ENCODE measurements at places on chromosomes 3 and 15.

DNA sequence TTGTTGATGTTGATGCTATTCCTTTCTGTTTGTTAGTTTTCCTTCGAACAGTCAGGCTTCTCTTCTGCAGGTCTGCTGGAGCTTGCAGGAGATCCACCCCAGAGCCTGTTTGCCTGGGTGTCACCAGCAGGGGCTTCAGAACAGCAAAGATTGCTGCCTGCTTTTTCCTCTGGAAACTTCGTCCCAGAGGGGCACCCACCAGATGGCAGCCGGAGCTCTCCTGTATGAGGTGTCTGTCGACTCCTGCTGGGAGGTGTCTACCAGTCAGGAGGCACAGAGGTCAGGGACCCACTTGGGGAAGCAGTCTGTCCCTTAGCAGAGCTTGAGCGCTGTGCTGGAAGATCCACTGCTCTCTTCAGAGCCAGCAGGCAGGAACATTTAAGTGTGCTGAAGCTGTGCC is 303.2 kb downstream of the ZIC1 start:
- DNase-seq: no peak

- no peak for DNase-seq
Measured at GRCh38 chr15:60573936-60574335, 95.0 kb upstream of the ICE2 start.

- no peak for DNase-seq
Measured at GRCh38 chr3:60992395-60992794, 258.9 kb downstream of the FHIT start.

DNA sequence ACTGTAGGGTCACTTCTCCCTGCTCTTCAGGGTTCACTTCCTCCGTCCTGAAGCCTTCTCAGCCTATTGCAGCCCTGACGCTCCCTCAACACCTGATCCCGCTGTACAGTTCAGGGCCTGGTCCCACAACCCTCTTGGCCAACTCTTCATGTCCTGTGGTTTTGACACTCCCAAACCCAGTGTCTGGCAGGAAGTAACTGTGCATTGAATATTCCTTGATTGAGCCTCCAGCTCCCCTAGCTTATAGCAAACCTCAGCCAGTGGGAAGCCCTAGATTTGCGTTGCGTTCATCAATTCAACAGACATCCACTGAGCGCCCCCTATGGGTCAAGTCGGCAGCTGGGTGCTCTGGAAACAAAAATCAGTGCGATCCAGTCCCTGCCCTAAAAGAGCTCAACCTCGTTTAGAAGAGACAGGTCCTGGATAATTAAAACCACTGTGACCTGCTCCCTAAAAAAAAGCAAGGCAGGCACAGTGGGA is 13.5 kb downstream of the UBAP1L start:
- peak; percentile 79 for DNase-seq

DNA sequence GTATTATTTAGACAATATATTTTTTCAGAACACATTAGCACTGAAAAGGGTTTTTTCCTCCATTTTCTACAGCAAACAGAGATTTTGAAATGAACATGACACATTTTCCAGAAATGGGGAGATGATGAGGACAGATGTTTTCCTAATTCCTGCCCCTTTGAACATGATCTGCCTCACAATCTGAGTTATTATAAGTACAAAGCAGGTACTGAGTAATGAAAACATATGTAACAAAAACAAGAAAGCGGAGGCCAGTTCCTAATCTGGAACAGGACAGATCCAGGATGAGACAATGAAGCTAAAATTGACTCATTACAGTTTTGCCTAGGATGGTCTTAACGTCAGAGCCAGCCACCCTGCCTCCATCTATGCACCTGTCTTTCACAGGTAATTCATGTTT is 642.8 kb upstream of the NR2F2 start:
- DNase-seq: peak; percentile 40

DNA sequence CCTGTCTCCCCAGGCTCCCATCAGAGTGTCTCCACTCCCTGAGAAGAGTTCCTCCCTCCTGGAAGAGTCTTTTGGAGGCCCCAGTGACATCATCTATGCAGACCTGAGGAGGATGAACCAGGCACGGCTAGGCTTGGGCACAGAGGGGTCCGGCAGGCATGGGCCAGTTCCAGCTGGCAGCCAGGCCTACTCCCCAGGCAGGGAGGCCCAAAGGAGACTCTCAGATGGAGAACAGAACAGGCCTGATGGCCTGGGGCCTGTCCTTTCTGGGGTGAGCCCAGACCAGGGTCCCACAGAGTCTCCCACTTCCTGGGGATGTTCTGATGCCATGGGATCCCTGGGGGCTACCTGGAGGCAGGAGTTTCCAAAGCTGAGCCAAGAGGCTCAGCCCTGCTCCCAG is 8.5 kb downstream of the SH2D7 start:
- DNase-seq: no peak

- DNase-seq: peak; percentile 77
Measured at GRCh38 chr3:54870423-54870822, 57.4 kb downstream of the LRTM1 start.

- no peak for DNase-seq
Measured at GRCh38 chr3:9238721-9239295, 10.6 kb downstream of the SRGAP3 start.

DNA sequence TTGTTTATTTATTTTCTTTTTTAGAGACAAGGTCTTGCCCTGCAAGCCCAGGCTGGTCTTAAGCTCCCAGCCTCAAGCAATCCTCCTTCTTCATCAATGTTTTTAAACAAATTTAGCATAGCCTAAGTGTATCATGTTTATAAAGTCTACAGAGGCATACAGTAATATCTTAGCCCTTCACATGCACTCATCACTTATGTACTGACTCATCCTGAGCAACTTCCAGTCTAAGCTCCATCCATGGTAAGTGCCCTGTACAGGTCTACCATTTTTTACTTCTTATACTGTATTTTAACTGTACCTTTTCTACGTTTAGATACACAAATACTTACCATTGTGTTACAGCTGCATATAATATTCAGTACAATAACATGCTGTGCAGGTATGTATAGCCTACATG is 860.0 kb downstream of the FHIT start:
- DNase-seq: no peak

DNA sequence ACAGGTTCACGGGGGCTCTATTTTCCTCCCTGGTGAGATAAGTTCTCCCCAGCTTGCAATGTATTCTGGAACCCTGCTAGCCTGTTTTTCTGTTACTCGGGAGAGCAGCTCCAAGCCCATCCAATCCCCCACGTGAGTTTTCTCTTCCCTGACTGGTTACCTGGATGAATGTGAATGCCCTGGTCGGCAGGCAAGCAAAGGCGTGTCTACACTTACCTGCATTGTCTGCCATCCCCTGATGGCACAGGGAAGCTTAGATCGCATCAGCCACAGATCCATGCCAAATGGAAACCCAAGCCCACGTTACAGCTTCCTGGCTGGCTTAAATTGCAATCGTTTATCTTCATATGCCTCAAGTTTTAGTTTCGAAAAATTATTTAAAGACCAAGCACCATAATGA is 149.9 kb downstream of the FOXP1 start:
- DNase-seq: no peak

DNA sequence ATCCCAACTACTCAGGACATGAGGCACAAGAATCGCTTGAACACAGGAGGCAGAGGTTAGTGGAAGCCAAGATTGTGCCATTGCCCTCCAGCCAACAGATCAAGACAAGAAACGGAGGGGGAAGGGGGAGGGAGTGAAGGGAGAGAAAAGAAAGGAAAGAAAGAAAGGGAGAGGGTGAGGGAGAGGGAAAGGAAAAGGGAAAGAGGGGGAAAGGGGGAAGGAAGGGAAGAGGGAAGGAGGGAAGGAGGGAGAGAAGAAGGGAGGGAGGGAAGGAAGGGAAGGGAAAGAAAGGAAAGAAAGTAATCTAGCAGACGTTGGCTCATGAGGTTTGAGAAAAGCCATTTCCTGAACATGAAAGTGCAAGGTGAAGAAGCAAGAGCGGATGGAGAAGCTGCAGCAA is 53.1 kb upstream of the SETMAR start:
- no peak for DNase-seq

- DNase-seq: no peak
Measured at GRCh38 chr15:46460431-46461094, 825.7 kb downstream of the SQOR start.

DNA sequence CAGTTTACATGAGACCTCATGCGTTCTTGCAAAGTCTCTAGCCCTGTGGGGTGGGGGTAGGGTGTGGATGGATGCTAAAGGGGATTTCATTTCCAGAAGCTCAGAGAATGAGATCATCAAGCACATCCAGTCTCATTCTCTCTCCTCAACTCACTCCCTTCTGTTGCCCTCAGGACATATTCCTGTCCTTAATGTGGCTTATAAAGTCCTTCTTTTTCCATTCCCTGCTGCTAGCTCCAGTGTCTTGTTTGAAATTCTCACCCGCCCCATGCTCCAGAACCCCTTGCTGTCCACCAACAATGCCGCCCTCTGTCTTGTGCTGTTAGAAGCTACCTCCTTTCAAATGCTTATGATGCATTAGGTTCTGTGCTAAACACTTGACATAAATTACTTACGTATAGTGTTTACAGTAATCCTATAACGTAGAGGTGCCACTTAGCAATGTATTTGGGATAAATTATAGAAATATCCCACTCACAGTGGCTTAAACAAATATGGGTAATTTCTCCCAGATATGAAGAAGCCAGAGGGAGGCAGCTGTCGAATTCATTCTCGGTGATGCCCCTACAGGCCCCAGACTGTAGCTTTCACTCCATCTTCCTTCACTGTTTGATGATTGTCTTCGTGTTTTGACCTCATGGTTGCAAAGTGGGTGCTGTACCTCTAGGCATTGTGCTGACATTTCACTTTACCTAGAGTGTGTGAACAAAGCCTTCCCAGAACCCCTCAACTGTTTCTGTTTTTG is 273.1 kb upstream of the TBL1XR1 start:
- DNase-seq: peak; percentile 27

DNA sequence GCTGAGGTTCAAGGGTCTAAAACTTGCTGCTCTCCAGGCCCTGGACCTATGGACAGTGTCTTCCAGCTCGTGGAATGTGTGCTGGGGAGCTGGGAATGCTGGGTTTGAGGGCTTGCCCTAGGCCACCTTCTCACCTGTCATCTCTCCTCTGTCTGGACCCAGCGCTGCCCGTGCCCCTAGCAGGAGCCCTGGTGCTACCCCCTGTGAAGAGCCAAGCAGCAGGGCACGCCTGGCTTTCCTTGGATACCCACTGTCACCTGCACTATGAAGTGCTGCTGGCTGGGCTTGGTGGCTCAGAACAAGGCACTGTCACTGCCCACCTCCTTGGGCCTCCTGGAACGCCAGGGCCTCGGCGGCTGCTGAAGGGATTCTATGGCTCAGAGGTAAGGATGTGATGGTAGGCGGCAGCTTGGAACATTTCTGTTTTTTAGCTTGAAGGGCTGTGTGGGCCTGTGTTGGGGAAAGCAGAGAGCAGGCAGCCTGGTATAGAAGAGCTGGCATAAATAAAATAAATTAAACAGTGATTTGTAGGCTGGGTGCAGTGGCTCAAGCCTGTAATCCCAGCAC is 5.1 kb downstream of the CHRD start:
- DNase-seq: no peak

DNA sequence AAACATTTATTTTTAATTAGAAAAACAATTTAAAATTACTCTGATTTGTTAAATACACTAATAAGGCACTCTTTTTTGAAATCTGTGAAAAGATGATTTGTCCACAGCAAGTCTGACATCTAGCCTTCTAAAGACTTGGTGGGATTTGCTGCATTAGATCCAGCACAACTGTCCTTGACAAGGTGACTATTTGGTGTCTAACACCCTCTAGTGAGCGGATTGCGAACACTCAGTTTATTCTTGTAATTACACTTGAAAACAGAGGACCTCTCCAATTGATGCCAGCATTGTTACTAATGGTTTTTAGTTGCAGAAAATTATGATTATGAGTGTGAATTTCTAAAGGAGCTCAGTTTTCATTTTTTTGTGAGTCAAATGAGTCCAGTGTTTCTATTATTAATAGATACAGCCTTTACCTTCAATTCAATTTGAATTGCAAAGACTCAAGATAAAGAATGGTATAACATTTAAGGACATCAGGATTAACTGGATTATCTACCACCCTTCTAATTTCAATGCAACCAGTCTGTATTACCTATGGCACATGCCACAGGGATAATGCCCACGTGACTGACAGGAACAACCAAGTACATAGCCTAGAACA is 29.7 kb upstream of the STRIT1 start:
- DNase-seq: peak; percentile 43

DNA sequence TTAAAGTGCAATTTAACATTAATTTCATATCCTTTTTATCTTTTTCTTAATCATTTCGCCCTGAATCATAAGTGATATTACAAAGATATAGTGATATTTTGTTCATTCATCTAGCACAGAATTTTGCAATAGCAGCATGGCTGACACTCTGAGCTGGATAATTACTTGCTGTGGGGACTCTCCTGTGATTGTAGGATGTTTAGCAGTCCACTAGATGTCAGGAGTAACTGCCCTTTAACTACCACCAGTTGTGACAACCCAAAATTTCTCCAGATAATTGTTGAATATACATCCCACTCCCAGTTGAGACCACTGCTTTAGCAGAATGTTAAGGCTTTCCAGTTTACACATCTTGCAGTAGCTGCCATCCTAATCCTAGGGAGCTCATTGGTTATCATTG is 196.8 kb upstream of the MBNL1 start:
- peak; percentile 35 for DNase-seq

DNA sequence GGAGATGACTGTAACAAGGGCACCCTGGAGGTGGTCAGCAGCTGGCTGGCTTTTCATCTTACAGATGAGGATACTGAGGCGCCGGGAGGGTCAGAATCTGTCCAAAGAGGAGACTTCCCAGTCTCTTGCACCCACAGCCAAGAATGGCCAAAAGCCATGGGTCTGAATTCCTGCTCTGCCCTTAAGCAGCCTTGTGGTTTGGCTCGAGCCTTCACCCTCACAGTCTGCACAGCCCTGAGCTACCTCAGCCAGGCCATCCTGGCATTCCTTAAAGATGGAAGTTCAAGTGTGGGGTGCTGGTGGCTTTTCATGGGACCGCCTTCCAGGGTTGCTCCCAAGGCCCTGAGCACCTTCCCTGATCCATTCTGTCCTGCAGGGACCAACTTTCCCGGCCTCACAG is 59.2 kb downstream of the CACNA2D2 start:
- no peak for DNase-seq

GRCh38 chr3:122416966-122417365 is 1.1 kb upstream of the WDR5B start:
- no peak for DNase-seq

GRCh38 chr3:152270937-152271336 is 2.2 kb downstream of the MBNL1 start:
- no peak for DNase-seq

DNA sequence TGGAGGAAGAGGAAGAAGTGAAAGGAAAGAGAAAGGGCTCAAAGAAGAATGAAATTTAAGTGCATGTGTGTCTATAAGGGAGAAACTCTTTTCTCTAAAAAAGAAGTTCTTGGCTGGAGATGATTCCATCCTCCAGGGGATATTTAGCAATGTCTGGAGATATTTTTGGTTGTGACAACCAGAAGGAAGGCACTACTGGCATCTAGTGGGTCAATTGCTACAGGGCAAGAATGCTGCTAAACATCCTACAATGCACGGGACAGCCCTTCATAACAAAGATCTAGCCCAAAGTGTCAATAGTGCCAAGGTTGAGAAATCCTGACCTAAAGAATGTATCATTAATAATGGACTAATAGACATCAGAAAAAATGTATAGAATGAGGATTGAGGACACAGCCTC is 57.4 kb upstream of the ST3GAL6 start:
- DNase-seq: peak; percentile 82

All from trophoblast cell (in vitro differentiated cells and primary cell).